NK-92 treated with Interleukin-12 subunit alpha and Interleukin-12 subunit beta, amount 100 ng/mL, for 24 hours (cell line): ENCODE measurements at places on chromosomes 1 and 21.

DNA sequence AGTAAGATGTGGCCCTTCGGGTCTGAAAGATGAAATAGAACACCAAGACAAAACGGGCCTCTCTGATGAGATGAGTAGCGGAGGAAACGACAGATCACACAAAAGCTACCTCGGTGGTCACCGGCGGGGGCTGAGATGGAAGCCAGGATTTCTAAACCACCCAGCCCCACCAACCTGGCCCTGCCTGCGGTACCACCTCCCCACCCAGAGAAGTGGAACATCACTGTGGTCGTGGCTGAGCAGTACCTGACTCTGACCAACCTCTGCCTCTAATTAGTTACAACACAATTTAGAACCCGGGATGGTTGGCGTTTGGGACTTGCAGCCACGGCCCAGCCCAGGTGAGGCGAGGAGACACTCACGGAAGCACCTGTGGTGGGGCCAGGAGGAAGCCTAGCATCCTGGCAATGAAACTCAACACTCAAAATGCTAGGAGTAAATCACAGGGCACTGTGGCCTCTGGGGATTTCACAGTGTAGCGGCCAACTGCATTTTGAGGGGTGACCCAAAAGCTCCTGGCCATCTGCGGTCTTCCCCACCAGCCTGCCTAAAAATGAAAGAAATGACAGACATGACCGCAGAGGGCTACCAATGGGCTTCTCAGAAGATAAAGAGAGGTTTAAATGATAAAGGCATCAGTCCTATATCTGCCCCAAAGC, 73.4 kb downstream of the ITPKB start:
- no peak for DNase-seq

DNA sequence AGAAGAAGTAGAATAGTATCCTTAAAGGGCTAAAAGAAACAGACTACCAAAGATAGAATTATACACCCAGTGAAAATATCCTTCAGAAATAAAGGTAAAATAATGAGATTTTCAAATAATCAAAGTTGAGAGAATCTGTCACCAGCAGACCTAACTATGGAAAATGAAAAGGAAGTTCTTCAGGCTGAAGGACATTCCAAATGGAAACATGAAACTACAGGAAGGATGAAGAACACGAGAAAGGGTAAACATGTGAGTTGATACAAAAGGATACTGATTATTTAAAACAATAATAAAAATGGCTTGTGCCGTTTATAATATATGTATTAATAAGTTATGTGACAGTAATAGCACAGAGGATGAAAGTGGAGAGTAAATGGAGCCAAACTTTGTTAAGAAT, 57.1 kb upstream of the SLFNL1 start:
- no peak for DNase-seq

DNA sequence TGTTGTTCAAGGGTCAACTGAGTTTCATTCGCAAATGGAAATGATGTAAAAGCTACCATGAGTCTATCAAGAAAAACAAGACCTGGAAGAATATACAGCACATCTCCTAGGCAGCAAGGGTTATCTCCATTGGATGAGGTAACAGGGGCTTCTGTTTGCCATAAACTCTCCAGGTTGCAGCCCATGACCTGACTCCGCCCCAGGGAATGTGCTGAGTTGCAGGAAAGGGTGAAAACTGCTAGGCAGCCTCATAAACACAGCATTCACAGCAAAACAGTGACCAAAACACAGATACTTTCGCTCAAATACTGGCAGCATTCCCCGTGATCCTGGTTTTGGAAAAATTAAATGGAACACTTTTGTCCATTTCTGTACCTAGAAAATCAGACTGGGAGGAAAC, 20.2 kb upstream of the ACTA1 start:
- DNase-seq = no peak

- no peak for DNase-seq
Observed at GRCh38 chr21:31140676-31141075, 102.4 kb upstream of the KRTAP19-8 start.

DNA sequence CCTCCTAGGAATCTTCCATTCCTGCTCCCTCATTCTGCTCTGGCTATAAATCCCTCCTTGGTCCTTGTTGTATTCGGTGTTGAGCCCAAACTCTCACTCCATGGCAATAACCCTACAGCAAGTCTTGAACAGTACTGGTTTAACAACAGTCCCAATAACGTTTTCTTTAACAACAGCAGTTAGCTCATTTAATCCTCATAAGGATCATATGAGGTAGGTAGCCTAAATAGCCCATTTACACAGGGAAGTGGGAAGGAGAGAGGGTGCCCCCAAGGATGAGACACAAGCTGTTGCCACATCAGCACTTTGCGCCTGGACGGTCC, 444 bp upstream of the AGTRAP start:
- no peak for DNase-seq

DNA sequence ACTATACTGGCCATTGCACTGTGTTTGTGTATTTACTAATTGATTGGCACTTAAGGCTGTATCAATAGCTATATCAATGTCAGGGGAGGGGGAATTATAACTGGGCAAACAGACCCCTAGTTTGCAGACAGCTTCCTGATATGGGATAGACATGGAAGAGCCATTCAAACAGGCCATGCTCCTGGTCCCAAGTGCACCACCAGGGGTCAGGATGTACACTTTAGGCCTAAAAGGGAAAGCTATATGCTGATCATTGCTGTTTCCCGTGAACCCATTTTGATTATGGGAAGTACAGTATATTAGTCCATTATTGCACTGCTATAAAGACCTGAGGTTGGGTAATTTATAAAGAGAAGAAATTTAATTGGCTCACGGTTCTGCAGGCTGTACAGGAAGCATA, 124.9 kb upstream of the BACE2 start:
- DNase-seq = no peak

GRCh38 chr1:206716870-206717673, 32.4 kb downstream of the MAPKAPK2 start:
- DNase-seq = no peak

- no peak for DNase-seq
Observed at GRCh38 chr1:156848461-156849150, 10.3 kb downstream of the INSRR start.

GRCh38 chr1:7388488-7389185, 382.5 kb upstream of the VAMP3 start:
- no peak for DNase-seq

DNA sequence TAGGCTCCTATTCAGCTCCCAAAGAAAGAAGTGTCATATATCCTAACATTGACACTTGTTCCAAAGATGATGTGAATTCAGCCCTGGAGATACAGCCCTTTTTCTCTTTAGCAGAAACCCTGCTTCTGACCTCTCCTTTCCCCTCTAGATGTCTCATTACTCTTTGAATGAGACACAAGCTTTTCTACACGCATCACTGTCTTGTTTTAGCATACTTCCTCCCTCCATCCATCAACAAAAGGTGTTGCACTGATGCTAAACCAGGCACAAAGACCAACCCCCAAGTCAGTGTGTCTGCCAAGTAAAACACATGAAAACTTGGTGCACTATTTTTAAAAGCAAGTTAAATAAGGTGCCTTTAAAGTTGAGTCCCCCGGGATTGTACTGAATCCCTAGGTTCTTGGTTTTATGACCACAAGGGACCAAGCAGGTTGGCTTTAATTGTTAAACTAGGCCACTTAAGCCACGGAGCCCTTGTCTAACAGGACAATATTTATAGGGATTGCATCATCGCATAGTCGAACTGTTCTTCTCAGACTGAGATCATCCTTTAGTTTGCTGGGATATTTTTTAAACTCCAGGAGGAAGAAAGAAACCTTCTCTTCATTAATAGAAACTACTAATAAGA, 101.0 kb upstream of the GUCA2B start:
- DNase-seq = no peak
